ENCODE measurements at places on chromosomes 16 and 17.
A peak's percentile ranks its signal among the peaks of the same experiment; 100 is the strongest.

GRCh38 chr17:79988185-79988971, 47.3 kb downstream of the TBC1D16 start:
- DNase-seq = peak; percentile 47

DNA sequence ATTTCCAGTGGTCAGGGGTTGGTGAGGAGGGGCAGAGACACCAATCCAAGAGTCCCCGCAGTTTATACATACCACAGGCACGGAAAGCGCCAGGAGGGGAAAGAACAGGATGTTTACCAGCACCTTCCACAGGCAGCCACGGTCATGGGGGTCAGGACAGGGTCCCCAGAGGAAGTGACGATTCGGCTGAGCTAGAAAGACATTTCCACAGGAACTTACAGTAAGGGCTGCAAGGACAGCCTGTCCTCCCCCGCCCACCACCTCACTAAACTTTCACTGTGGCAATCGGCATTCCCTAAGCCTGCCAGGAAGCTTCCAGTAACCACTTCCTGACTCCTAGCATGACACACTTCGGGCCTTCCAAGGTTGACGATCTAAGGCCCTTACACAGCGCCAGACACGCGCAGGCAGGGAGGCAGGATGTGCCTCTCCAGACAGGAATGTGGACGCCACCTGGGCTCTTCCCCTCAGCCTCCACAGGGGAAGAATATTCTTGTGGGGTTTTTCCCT, 1.2 kb upstream of the MT2A start:
- peak; percentile 95 for DNase-seq

DNA sequence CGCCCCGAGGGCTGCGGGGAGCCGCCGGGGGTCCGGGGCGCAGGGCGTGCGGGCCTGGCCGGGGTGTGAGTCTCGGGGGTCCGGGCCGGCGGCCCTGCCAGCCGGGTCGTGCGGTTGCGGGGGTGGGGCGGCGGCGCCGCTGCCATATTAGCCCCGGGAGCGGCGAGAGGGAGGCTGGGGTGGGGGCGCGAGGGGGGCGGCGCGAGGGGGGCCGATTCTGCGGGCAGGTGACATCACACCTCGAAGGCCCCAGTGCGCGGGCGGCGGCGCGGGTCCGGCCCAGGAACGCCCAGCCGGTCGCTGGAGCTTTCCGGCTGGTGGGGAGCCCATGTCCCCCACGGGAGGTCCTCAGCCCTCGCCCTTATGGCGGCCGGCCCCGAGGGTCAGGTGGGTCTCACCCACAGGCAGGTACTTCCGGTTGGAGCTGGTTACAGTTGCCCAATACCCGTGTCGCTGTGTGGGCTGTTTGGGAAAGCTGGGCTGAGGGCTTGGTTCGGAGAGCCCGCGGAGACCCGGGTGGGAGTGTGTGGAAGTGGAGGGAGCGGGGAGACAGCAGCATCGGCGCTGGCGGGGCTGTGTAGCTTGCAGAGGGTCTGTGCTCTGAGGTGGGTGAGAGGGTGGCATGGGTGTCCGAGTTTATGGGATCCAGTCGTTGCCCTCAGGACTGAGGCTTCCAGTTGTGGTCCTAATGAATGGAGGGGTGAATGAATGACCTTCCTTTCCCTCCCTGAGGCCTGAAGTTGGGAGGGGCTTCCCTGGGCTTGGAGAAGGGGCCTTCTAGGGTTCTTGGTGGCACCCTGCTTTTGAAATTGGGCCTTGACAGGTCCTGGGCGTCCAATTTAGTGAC, 804 bp downstream of the ATP6V0C start:
- no peak for DNase-seq

- no peak for DNase-seq
Observed at GRCh38 chr16:67856927-67857546, 9.5 kb upstream of the CENPT start.

GRCh38 chr16:49696414-49697101, 159.4 kb downstream of the ZNF423 start:
- no peak for DNase-seq

- DNase-seq = no peak
Observed at GRCh38 chr16:57865746-57866528, 63.6 kb upstream of the KIFC3 start.

GRCh38 chr17:2799653-2800052, 3.4 kb downstream of the RAP1GAP2 start:
- DNase-seq = no peak

DNA sequence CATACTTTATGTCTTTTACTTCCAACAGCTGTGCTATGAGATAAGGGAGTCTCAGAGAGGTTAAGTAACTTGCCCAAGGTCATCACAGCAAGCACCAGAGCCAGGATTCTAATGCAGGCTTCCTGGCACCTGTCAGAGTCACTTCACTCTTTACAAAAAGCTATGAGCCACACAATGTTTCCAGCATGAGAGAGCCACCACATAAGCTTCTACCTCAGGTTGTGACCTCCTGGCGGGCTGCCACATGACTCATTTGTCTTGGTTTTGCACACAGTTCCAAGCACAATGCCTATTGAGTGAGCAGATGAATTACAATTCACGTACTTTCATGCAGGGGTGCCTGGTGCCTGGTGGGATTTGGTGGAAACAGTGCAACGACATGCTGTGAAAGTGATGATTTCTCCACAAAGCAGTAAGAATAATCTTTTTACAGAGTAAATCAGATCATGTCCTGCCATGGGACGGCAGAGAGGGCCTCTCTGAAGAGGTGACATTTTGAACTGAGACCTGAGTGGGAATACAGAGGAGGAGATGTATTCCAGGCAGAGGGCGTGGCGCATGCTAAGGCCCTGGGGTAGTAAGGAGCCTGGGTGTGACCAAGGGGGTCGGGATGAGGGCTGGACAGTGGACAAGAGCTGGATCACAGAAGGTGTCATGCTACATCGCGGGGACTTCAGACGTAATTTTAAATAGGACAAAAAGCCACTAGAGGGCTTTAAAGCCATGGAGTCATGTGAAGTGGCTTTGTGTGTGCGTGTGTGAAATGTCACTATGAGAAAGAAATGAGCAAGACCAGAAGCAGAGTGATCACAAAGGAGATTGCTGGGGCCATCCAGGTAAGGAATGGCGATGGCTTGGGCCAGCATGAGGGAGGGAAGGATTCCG, 53.4 kb downstream of the CACNG3 start:
- no peak for DNase-seq

GRCh38 chr16:88458039-88458772, 5.1 kb downstream of the ZFPM1 start:
- DNase-seq = no peak

DNA sequence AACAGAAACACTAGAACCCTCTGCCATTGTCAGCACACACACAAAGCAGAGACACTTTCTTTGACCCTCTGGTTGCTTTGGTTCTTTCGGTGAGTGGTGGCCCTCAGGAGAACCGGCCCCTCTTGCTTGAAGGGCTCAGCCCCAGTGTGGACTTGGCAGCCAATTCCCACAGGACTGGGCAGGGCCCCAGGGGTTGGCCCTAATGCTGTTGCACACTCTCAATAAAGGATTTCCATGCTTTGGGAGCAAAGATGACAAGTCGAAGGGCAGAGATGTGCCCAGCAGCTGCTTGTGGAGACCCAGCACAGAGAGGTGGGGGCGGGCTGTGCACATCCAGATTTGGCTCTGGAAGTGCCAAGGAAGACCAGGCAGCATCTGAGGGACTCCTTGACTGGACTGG, 149.0 kb downstream of the NTN1 start:
- DNase-seq = no peak

DNA sequence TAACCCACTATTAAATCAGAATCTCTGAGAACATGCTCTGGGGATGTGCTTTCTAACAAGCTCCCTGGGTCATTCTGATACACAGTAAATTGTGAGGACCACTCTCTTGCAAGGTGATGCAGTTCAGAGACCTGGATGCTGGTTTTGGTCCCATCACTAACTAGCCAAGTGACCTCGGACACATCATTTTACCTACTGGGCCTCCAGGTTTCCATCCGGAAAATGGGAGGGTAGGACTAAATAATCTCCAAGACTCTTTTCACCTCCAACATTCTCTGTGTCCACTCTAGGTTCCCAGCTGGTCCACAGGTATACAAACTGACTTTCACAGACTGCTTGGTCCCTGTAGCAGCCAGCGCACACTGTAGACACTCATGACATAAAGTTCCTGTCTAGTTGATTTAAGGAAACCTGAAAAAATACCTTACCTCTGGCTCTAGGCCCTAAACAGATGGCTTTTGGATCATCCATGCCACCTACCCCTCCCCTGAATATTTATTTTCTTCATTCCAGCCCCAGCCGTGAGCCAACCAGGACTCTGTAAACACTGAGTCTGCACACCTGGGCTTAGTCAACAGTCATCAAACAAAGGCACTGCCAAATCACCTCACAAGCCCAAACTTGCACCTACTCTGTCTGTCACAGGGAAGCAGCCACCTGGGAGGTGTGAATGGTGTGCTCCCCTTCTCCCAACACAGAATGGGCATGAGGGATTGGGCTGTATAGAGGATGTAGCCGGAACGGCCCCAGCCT, 51.3 kb upstream of the MRPS23 start:
- DNase-seq = no peak

DNA sequence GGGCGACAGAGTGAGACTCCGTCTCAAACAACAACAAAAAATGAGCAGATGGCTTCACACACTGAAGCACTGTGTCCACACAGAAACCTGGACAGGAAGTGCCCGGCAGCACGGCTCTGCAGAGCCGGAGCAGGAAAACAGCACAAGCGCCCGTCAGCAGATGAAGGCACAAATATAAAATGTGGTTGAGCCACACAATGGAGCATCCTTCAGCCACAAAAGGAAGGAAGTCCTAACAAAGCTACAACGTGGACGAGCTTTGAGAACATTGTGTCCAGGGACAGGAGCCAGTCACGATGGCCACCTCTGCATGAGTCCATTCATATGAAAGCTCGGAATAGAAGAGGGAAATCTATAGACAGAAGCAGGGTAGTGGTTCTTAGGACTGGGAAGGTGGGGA, 15.7 kb downstream of the RHBDF2 start:
- no peak for DNase-seq

DNA sequence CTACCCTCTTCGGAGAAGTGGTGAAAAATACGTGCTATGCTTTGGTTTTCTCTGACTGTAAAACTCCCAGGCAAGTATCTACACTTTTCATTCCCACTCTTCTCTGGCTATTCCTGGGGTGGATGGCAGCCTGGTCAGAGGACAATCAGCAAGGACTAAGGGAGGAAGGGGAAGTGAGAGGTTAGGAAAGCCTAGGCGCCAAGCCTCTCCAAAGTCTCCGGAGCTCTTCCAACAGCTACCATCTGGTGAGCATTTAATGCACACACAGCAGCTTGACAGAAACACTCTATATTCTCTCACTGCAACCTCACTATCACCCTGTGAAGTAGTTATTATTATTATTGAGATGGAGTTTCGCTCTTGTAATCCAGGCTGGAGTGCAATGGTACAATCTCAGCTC, 65.1 kb downstream of the WSCD1 start:
- no peak for DNase-seq

DNA sequence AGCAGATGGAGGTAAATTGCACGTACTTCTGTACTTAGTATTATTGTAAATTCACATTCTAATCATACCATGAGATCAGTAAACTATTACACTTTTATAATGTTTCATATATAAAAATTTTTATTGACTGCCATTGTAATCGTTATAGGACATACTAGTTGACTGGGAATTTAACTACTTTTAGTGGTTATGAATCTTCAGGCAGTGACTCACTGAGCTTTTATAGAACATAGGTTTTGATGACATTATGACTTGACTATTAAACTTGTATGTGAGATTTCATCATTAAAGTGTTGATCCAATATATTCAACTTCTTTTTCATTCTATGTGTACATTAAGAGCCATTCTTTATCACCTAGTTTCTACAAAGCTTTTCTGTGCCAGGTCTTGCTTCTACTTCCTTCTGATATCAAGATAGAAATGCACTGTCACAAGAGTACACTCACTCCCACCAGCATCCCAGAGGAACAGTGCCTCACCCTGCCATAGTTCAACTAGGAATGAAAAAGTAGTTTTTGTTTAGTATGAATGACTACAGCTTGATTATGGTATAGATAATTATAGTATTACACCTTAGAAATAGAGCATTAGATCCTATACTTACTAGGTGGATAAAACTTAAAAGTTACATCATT, 142.4 kb upstream of the RBL2 start:
- DNase-seq = peak; percentile 29

- DNase-seq = no peak
Observed at GRCh38 chr17:48565022-48565554, 13.1 kb downstream of the HOXB4 start.

DNA sequence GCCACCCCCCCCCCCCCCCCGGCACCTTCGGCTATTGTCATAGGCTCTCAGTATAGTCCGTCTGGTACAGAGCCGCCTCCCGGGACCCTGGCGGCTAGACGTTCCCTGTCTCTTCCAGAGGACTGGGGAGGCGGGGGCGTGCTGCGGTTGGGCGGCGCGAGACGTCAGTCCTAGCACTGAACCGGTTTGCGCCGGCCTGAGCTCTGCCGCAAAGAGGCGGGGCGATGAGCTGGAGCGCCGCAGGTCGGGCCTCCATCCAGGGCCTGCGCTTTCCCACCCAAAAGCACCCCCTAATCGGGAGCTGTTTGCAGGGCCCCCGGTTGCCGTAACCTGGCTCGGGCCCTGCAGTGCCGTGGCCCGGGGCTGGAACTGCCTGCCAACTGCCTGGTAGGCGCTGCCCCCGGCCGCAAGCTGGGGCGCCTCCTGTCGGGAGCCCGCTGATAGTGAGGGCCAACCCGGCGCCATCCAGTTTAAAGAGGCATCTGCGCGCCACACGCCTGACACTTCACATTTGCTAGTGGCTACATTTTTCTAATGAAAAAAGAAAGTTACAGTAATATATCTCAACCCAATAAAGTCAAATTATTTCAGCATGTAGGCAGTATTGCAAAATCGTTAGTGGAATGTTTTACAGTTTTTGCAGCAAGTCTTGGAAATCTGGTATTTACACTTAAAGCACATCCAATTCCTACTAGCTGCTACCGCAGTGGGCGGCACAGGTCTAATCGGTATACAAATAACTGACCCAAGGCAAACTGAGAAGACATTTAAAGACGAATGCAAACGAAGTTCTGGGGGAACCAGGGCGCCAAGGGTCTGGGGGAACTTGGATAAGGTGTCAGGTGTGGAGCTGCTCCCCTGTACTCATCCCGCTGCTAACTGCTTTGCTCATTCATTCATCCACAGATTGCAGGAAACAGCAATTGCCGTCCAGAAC, 753 bp upstream of the USP22 start:
- peak; percentile 93 for DNase-seq

DNA sequence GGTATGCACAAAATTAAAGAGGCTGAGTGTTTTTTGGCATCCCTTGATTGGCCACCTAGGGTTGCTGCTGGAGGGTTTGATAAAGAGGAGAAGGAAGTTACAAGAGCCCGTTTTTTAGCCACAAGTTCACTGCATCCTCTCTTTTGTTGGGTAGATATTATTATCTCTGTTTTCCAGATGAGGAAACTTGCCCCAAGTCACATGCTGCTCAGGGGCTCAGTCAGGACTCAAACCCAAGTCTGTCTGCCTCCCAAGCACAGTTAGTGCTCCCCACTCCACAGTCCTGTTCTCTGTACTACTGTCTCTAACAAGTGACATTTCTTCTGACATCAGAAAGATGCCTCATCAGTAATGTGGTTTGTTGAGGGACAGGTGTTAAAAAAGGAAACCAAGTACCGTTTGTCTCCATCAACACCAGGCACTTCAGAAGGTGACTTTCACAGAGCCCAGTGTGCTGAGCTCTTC, 1.4 kb downstream of the NT5M start:
- no peak for DNase-seq

Data from AG09309 (cell line).